ENCODE measurements at places on chromosomes 4 and X. TPM values are rescaled to one million over a fixed set of nuclear protein-coding genes. Genes with fewer than 3 reads are reported as not detected.

NBDY gene
- total RNA-seq = 29.9 TPM

RBMXL3 gene
- not detected for total RNA-seq

TRAM1L1 gene
- total RNA-seq = not detected

DGAT2L6 gene
- not detected for total RNA-seq

DCAF8L2 gene
- total RNA-seq = not detected

NRK gene
- not detected for total RNA-seq

GASK1B gene
- not detected for total RNA-seq

Measured in activated CD4-positive, alpha-beta T cell treated with anti-CD3 and anti-CD28 coated beads, Interleukin-2, amount 10 ng/mL, durations not matched to agents 24 days and 14 days (primary cell).